Natural killer cell treated with Interleukin-12 subunit alpha and Interleukin-12 subunit beta and Interleukin-15 and Interleukin-18, amount 100 ng/mL, for 72 hours (primary cell): ENCODE measurements at places on chromosomes 5 and 9. TPM values are rescaled to one million over a fixed set of nuclear protein-coding genes. Genes with fewer than 3 reads are reported as not detected.

GRCh38 chr5:141821430-141821925 is 56.7 kb downstream of the PCDH1 start:
- DNase-seq = no peak
- no peaks in the 10 kb centered on the region for H3K36me3 ChIP-seq
- H3K27ac ChIP-seq = no peak overlapping the region
- H3K27me3 ChIP-seq = no peaks in the 10 kb centered on the region
- H3K4me1 ChIP-seq = no peaks in the 10 kb centered on the region
- H3K4me3 ChIP-seq = no peak overlapping the region

MLANA gene
- total RNA-seq = not detected

GRCh38 chr5:36238502-36239295 is 3.0 kb downstream of the NADK2 start:
- no peak overlapping the region for H3K4me3 ChIP-seq
- H3K36me3 ChIP-seq = no peaks in the 10 kb centered on the region
- H3K27me3 ChIP-seq = no peaks in the 10 kb centered on the region
- DNase-seq = no peak

DNA sequence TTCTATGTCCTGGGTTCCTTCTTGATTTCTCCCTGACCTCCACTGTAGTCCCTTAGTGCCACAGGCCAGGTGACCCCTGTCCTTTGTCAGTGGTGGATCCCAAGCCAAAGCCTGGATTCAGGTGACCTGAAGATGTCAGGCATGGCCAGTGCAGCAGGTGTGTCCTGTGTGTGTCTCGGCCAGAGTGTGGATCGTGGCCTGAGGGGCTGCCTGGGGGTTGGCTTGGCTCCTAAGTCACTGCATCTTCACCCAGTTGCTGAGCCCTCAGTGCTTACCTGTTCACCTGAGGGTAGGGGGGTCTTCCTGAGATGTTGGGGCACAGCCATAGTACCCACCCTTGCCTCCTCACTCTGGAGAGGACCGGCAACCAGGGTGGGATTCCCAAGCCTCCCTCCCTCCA is 61.8 kb upstream of the PITX1 start:
- H3K27ac ChIP-seq = no peak overlapping the region
- no peaks in the 10 kb centered on the region for H3K36me3 ChIP-seq
- DNase-seq = no peak
- peaks cover 31% of the 10 kb centered on the region for H3K27me3 ChIP-seq
- no peak overlapping the region for H3K4me3 ChIP-seq

- no peaks in the 10 kb centered on the region for H3K36me3 ChIP-seq
- DNase-seq = no peak
- no peak overlapping the region for H3K27ac ChIP-seq
- peaks cover 30% of the 10 kb centered on the region for H3K4me1 ChIP-seq
- no peak overlapping the region for H3K4me3 ChIP-seq
These were observed 31.4 kb downstream of the GCNT1 start for GRCh38 chr9:76490249-76490990.
